ENCODE measurements at places on chromosomes 4 and X. TPM values are rescaled to one million over a fixed set of nuclear protein-coding genes. Genes with fewer than 3 reads are reported as not detected.

Gene SHISA3
- 0.05 TPM for total RNA-seq

Gene USP17L12
- total RNA-seq = not detected

Gene SPANXC
- 11.7 TPM for total RNA-seq

Gene GPR173
- total RNA-seq = not detected

Gene GUCY1B1
- not detected for total RNA-seq

Gene XK
- 0.08 TPM for total RNA-seq

Gene DUX4
- total RNA-seq = not detected

Gene ZNF185
- 0.45 TPM for total RNA-seq

Gene NPY2R
- not detected for total RNA-seq

Gene ARHGAP24
- total RNA-seq = 13.0 TPM

Gene MAGEA2B
- total RNA-seq = 45.3 TPM

Gene CDX4
- total RNA-seq = not detected

Gene USP17L20
- not detected for total RNA-seq

Gene ZAR1
- total RNA-seq = 1.1 TPM

Gene PAGE5
- total RNA-seq = 464 TPM

Gene PPEF1
- total RNA-seq = 0.08 TPM

Gene NLGN4X
- total RNA-seq = 24.3 TPM

Measured in A375 (cell line).